ENCODE measurements at places on chromosomes 4 and X. TPM values are rescaled to one million over a fixed set of nuclear protein-coding genes. Genes with fewer than 3 reads are reported as not detected.

Gene DNAAF6
- not detected for total RNA-seq

Gene MTNR1A
- total RNA-seq = not detected

Gene SNX12
- total RNA-seq = 42.7 TPM

Gene ZCCHC18
- 0.99 TPM for total RNA-seq

Gene OPHN1
- total RNA-seq = 5.0 TPM

GRCh38 chr4:176034499-176034898 is 31.1 kb upstream of the WDR17 start:
- no peak for DNase-seq

GRCh38 chr4:78360466-78360865 is 191.1 kb upstream of the ANXA3 start:
- no peak for DNase-seq

DNA sequence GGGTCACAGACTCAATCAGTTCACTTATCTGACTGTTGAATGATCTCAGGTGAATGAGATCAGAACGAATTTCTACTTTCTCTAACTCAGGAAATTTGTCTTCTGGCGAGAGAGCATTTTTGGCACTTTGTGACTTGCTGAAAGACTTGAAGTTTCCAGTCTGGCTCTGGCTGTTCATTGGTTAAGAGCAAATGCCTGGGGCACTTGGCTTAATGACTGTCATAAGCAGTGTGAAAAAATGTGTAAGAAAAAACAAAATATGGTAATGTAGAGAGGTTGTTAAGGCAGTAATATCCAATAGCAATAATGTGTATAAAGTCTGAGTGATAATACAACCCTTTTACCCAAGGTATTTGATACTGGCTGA is 71.3 kb upstream of the PGRMC2 start:
- no peak for DNase-seq

GRCh38 chrX:134936542-134936941 is 54.2 kb upstream of the SMIM10 start:
- DNase-seq = no peak

DNA sequence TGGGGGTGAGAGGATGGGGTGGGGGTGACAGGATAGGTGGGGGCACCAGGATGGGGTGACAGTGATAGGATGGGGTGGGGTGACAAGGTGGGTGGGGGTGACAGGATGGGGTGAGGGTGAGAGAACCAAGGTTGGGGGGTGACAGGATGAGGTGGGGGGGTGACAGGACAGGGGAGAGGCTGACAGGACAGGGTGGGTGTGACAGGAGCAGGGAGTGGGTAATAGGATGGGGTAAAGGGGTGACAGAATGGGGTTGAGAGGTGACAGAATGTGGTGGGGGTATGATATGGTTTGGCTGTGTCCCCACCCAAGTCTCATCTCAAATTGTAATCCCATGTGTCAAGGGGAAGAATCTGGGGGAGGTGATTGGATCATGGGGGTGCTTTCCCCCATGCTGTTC is 26.0 kb downstream of the RNF212 start:
- DNase-seq = no peak

GRCh38 chr4:113141901-113142346 is 92.5 kb downstream of the ANK2 start:
- no peak for DNase-seq

DNA sequence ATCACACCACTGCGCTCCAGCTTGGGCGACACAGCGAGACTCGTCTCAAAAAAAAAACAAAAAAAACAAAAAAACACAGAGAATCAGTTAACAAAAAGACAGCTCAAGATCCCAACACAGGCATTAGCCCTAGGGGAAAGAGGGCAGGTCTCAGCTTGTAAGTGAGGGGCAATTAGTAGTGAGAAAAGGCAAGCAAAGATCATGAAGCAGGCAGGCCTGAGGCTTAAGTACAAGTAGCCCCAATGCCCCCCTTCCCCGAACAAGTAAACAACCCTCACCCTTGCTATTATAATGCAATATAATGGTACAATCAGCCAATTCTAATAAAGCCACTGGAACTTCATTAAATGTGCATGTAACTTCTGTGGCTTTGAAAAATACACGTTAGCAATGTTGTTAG is 17.0 kb downstream of the ADGRA3 start:
- no peak for DNase-seq

GRCh38 chrX:37958525-37959211 is 47.7 kb upstream of the SYTL5 start:
- DNase-seq = no peak

- DNase-seq = no peak
These were observed 413.1 kb downstream of the NKX6-1 start for GRCh38 chr4:84085986-84086385.

- DNase-seq = no peak
These were observed 117.8 kb upstream of the SPRY1 start for GRCh38 chr4:123278755-123279154.

- no peak for DNase-seq
These were observed 1.1 kb upstream of the UBE2D3 start for GRCh38 chr4:102828497-102828808.

- DNase-seq = no peak
These were observed 33.9 kb downstream of the TMPRSS11A start for GRCh38 chr4:67929426-67929825.

DNA sequence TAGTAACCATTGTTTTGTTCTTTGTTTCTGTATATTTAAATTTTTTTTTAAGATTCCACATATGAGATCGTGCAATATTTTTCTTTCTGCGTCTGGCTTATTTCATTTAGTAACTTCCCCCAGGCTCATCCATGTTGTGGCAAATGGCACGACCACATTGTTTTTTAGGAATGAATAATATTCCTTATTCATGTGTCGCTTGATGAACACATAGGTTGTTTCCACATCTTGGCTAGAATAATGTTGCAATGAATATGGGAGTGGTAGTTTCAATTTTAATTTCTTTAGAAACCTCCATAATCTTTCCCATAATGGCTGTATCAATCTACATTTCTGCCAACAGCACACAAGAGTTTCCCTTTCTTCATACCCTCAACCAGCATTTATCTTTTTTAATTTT is 166.8 kb upstream of the NR3C2 start:
- DNase-seq = no peak

GRCh38 chrX:39827951-39828350 is 269.8 kb downstream of the BCOR start:
- DNase-seq = peak; percentile 21

- DNase-seq = no peak
These were observed 571.9 kb downstream of the SPOCK3 start for GRCh38 chr4:166662266-166662843.

GRCh38 chrX:111339212-111339611 is 68.9 kb upstream of the CAPN6 start:
- no peak for DNase-seq

DNA sequence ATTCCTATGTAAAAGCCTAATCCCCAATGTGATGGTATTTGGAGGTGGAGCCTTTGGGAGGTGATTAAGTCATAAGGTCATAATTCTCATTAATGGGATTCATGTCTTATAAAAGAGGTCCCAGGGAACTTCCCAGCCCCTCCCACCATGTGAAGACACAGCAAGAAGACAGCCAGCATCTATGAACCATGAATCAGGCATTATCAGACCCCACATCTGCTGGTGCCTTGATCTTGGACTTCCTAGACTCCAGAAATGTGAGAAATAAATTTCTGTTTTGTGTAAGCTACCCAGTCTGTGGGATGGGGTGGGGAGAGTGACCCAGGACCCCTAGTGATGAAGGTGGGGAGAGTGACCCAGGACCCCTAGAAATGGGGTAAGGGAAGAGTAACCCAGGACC is 6.1 kb upstream of the DAPP1 start:
- no peak for DNase-seq

GRCh38 chr4:53573696-53574095 is 17.6 kb downstream of the LNX1 start:
- DNase-seq = no peak

Data from left ventricle myocardium inferior (tissue), 1 donor.